ENCODE measurements at places on chromosomes 2 and 18.

DNA sequence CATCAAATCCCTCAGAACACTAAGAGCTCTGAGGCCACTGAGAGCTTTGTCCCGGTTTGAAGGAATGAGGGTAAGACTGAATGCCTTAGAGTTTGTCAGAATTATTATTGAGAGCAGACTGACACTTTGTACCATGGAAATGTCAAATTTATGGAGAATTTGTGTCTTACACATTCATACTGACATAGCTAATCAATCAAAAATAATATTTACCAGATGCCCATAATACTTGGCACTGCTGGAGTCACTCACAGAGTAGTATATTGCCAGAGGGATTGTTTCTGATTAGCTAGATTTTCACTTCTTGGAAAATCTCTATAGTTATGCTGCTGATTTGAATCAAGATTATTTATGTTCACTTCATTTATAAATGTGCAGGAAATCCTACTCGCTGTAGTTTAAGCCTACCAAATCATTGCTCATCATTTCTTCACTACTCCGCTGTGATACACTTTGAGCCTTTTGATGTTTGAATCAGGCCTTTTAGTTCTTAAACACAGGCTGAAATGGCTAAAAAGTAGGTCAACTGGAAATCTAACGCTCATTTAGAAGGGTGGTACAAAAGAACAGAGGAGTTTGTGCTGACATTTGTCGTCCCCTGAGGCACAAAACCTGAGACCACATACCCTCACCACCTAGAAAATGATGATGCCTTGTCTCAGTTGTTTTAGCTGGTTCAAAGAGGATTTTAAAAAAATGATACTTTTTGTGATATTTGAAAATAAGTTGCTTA is 96.1 kb upstream of the CSRNP3 start:
- no peak for DNase-seq

DNA sequence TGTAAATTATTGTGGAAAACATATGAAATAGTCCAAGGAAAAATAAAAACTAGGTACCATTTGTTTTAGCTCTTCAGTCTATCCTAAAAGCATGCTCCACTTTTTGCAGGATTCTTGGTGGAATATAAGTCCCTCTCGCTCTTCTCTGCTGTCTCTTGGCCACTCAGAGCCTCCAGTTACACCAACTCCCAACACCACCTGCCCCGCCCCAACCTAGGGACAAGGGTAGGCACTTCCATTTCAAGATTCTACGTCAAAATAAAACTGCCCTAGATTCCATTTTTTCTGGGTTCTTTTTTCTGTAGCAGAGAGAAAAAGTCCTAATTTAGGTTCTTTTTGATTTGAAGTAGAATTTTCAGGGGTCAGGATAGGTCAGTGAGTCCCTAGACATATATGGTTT is 1036.2 kb upstream of the POU3F3 start:
- no peak for DNase-seq

DNA sequence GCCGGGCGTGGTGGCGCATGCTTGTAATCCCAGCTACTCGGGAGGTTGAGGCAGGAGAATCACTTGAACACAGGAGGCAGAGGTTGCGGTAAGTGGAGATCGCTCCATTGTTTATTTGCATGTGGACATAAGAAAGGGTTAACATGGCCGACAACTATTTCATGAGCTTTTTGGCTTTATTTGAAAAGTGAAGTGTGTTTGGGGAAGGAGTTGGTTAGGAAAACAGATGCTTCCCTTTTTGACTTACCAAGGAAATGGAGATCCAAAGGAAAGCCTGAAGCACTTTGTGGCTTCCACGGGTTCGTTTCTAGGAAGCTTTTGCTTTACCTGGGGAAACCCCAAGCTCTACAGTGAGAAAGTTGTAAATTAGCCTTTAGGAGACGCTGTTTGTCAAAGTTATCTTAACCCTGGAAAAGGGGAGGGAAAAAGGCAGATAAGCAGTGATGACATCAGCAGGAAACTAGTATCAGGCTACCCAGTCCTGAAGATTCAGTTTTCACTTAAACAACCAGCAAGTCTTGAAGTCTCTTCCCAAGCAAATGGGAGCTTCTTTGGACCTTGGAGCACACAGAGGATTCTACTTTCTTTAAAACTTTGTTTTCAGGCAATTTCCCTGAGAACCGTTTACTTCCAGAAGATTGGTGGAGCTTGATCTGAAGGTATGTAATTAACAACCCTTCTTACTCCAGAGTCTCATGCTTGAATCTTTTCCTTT is at the start of gene CASP10:
CASP10 (plus strand) TSS at position 492 of the 715 bp plus-strand sequence. CDS start 2,637 bp downstream, outside the sequence.
- peak; percentile 81 for DNase-seq

GRCh38 chr2:40300391-40300790 is 151.5 kb downstream of the SLC8A1 start:
- DNase-seq: no peak

DNA sequence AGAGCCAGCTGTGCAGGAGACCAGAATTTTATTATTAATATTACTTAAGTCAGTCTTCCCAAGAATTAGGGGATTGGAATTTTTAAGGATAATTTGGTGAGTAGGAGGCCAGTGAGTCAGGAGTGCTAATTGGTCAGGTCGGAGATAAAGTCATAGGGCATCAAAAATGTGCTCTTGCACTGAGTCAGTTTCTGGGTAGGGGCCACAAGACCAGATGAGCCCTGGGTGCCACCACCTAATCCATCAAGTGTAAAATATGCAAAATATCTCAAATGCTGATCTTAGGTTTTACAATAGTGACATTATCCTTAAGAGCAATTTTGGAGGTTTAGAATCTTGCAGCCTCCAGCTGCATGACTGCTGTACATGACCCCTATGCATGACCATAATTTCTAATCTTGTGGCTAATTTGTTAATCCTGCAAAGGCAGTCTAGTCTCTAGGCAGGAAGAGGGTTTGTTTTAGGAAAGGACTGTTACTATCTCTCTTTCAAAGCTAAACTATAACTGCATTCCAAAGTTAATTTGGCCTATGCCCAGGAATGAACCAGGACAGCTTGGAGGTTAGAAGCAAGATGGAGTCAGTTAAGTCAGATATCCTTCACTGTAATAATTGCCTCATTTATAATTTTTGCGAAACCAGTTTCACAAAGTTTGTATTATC is 215.9 kb downstream of the RNF152 start:
- DNase-seq: no peak

- DNase-seq: no peak
Observed at GRCh38 chr18:78972385-78972918, 7.2 kb upstream of the SALL3 start.

GRCh38 chr2:183019718-183020442 is 18.4 kb downstream of the NCKAP1 start:
- DNase-seq: no peak

- DNase-seq: no peak
Observed at GRCh38 chr2:11752906-11753305, 6.5 kb downstream of the LPIN1 start.

- no peak for DNase-seq
Observed at GRCh38 chr2:6963727-6964126, 46.5 kb downstream of the RNF144A start.

GRCh38 chr2:224025874-224026273 is 13.2 kb downstream of the SERPINE2 start:
- DNase-seq: peak; percentile 95

GRCh38 chr2:155266583-155266982 is 568.1 kb downstream of the KCNJ3 start:
- DNase-seq: no peak

- no peak for DNase-seq
Observed at GRCh38 chr2:70921031-70921430, 14.7 kb upstream of the ATP6V1B1 start.

GRCh38 chr2:50489092-50489491 is 542.8 kb downstream of the NRXN1 start:
- DNase-seq: no peak

DNA sequence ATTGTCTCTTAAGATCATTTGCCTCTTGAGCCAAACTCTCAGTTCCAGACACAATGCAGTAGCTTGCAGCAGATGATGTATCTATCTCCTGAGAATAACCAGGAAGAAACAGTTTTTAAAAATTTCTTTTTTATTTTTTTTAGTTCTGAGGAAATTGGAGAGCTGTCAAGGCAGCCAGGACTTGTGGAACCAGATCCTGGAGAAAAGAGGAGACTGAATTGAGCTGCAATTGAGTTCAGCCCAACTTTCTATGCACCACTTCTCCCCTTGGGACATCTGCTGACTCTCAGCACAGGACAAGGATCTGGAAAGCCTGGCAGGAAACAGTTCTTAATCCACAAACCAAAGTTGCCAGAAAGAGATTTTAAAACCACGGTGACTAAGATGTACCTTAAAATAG is 13.5 kb upstream of the CSRNP3 start:
- DNase-seq: no peak

DNA sequence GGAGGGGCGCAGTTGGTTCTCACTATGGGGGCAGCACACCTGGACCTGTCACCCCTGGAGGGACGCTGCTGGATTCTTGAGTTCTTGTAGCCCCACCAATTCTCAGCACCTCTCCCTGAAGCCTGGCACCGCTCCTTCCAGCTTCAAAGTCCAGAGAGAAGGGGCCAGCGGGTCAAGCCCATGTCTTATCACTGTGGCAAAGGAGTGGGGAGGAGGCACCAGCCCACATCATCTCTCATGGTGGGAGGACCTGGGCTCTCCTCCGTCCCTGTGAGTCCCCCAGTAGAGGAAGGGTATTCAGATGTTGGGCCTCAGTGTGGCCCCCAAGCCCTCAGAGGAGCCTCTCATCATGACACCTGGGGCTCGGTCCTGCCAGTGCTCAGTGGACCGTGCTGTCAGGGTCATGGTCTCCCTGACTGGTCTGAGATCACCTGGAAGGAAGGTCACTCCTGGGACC is 67.4 kb downstream of the HS1BP3 start:
- no peak for DNase-seq

- DNase-seq: peak; percentile 14
Observed at GRCh38 chr2:157170299-157170698, 87.2 kb upstream of the GALNT5 start.

DNA sequence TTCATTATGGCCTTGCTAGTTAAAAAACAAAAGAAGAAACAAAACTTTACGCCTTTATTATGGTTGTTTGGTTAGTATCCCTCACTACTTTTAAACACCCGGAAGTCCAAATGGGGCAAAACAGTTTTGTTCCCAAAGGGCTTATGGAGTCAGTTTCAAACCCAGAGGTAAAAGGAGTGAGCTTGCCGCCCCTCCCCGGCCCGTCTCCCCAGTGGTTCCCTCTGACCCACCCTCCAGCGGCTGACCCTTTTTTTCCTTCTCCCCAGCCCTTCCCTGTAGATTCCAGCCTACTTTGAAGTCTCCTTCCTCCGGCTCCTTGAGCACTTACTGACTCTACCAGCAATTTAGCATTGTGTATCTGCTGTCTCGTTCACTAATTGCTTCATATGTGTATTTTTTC is 209.2 kb downstream of the ICOS start:
- no peak for DNase-seq

GRCh38 chr2:25845843-25846505 is 32.3 kb downstream of the ASXL2 start:
- no peak for DNase-seq

Measured in inflammatory macrophage (primary cell).